ENCODE measurements at places on chromosomes 11 and 22.

DNA sequence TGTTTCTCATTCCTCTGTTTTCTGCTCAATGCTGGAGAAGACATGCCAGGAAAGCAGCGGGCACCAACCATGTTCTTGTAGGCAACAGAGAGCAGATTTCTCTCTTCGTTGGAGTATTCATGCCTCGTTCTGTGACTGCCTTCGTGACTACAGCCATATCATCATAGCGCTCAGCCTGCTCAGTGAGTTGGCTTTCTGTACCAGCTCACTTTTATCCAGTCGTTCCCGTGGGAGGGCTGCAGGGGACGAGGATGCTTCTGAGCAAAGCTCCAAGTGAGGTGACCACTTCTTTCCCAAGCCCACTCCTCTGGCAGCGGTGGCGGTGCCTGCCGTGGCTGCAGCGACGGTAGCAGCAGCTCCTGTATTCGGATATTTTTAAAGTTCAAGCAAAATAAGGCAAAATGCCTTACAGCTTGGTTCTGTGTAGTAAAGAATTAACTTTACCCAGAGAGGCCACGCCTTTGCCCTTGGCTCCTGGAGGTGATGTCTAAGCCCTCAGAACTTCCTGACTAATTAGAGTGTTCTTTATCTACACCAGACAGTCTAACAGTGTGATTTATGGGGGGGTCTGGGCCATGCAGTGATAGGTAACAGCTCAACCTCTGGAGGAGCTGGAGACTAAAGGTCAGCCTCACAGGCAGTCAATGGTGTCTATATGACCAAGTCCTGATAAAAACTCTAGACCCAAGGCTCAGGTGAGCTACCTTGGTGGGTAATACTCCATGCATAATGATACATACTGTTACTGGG, 35.3 kb downstream of the LDHAL6A start:
- DNase-seq = no peak

DNA sequence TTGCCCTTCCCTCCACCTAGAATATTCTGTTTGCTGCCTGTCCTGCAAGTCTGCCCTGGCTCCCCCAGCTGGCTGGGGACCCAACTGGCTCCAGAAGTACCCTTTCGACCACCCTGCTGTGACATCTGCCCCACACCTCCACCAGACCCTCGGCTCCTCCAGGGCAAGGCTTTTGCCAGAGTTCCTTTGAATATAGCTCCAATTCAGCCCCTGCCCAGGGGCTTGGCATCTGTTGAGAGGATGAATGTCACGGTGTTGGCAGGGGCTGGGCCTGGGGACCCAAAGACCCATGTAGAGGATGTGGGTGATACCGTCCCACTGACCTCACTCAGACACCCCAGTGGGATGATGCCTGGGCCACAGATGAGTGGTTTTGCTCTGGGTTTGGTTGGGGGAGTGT, 4.0 kb downstream of the NLRP6 start:
- no peak for DNase-seq

DNA sequence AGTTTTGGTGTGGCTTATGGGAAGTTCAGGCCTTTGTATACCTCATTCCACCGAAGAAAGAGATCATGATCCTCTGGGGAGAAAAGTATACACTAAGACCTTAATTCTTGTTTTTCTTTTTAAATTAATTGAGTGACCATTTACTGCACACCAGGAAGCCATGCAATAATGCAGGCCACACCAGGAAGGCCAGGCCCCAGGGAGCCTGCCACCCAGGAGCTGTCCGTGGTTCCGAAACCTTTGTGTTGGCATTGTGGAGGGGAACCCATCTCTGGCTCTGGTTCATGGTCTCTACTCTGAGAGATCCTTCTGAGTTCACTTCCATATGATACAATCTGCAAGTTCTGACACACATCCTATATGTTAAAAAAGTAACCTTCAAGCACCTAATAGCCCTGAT, 291.8 kb downstream of the MIAT start:
- no peak for DNase-seq

- peak; percentile 68 for DNase-seq
Observed at GRCh38 chr22:41557401-41558240, 3.2 kb upstream of the CSDC2 start.

GRCh38 chr11:92601048-92601447, 368.4 kb upstream of the MTNR1B start:
- DNase-seq = no peak

- no peak for DNase-seq
Observed at GRCh38 chr11:128737704-128738103, 43.8 kb downstream of the FLI1 start.

GRCh38 chr11:58596621-58597020, 17.8 kb downstream of the ZFP91 start:
- DNase-seq = no peak

GRCh38 chr11:119637481-119637880, 91.5 kb downstream of the NECTIN1 start:
- DNase-seq = no peak

Measured in NCI-H2171 (cell line).